ENCODE measurements at places on chromosomes 12 and 14. TPM values are rescaled to one million over a fixed set of nuclear protein-coding genes. Genes with fewer than 3 reads are reported as not detected.

The NID2 gene
- 675 TPM for total RNA-seq

The KRT82 gene
- not detected for total RNA-seq

The TSPAN8 gene
- total RNA-seq, result 3.4 TPM

The ANGEL1 gene
- 6.2 TPM for total RNA-seq

The ZNF891 gene
- 0.23 TPM for total RNA-seq

The NKX2-1 gene
- not detected for total RNA-seq

The ZNF385A gene
- 1.9 TPM for total RNA-seq

The NRL gene
- 3.7 TPM for total RNA-seq

The DPY19L2 gene
- not detected for total RNA-seq

The INF2 gene
- total RNA-seq, result 67.9 TPM

The EMP1 gene
- total RNA-seq, result 472 TPM

The GUCY2C gene
- total RNA-seq, result not detected

The TSPAN9 gene
- 31.9 TPM for total RNA-seq

The CSRP2 gene
- 23.3 TPM for total RNA-seq

The KRT71 gene
- not detected for total RNA-seq

The ERP27 gene
- under 0.01 TPM for total RNA-seq

The OR6S1 gene
- not detected for total RNA-seq

The SELPLG gene
- 2.6 TPM for total RNA-seq

The SUSD6 gene
- total RNA-seq, result 13.7 TPM

The OR9K2 gene
- total RNA-seq, result not detected

The CLEC2A gene
- not detected for total RNA-seq

The AICDA gene
- not detected for total RNA-seq

The KCNA1 gene
- total RNA-seq, result not detected

The CCDC177 gene
- total RNA-seq, result 0.12 TPM

The SLC17A8 gene
- not detected for total RNA-seq

The CYP46A1 gene
- total RNA-seq, result under 0.01 TPM

The TPPP2 gene
- total RNA-seq, result not detected

The C14orf132 gene
- total RNA-seq, result 16.5 TPM

All from pericardium fibroblast (primary cell).